Small intestine (tissue), 16 donors: ENCODE measurements at places on chromosomes 2 and 18. TPM values are rescaled to one million over a fixed set of nuclear protein-coding genes. Genes with fewer than 3 reads are reported as not detected.

The CHRNA1 gene
- polyA plus RNA-seq = not detected

DNA sequence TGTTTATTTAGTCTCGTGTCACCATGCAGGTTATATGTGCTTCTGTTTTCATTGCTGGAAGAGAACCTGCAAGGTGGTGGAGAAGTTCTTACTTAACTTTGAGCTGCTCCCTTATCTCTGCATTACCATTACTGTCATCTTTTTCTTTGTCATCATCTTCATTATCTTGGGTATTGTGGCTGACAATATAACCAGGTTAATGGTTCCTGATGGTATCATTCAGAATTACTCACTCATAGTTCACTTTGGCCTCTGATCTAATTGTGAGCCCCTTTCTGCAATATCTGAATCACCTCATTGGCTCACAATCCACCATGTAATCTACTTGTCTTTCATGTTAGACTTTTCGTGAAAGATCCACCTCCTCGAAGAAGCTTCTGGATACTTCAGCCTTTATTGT is 5.0 kb downstream of the CD28 start:
- no peak for DNase-seq
- H3K27ac ChIP-seq = no peak overlapping the region
- H3K4me1 ChIP-seq = peaks cover 5% of the 10 kb centered on the region
- H3K36me3 ChIP-seq = no peaks in the 10 kb centered on the region
- no peaks in the 10 kb centered on the region for H3K27me3 ChIP-seq
- H3K4me3 ChIP-seq = no peak overlapping the region

GRCh38 chr2:26126074-26126473 is 46.8 kb upstream of the GAREM2 start:
- no peak overlapping the region for H3K27ac ChIP-seq
- no peaks in the 10 kb centered on the region for H3K4me1 ChIP-seq
- H3K36me3 ChIP-seq = peaks cover 23% of the 10 kb centered on the region
- no peak overlapping the region for H3K4me3 ChIP-seq

- no peaks in the 10 kb centered on the region for H3K36me3 ChIP-seq
- no peak overlapping the region for H3K27ac ChIP-seq
- H3K4me3 ChIP-seq = no peak overlapping the region
- no peak for DNase-seq
Measured at GRCh38 chr18:50307400-50307737, 19.9 kb upstream of the CXXC1 start.

- no peaks in the 10 kb centered on the region for H3K27me3 ChIP-seq
- H3K4me1 ChIP-seq = peaks cover 33% of the 10 kb centered on the region
- no peak overlapping the region for H3K27ac ChIP-seq
- H3K36me3 ChIP-seq = no peaks in the 10 kb centered on the region
- H3K4me3 ChIP-seq = no peak overlapping the region
- DNase-seq = no peak
Measured at GRCh38 chr2:143702931-143703330, 573.7 kb downstream of the ARHGAP15 start.

- no peak for DNase-seq
- no peaks in the 10 kb centered on the region for H3K36me3 ChIP-seq
- H3K4me1 ChIP-seq = no peaks in the 10 kb centered on the region
- H3K27me3 ChIP-seq = no peaks in the 10 kb centered on the region
Measured at GRCh38 chr2:240300261-240300821, 135.1 kb upstream of the GPC1 start.

DNA sequence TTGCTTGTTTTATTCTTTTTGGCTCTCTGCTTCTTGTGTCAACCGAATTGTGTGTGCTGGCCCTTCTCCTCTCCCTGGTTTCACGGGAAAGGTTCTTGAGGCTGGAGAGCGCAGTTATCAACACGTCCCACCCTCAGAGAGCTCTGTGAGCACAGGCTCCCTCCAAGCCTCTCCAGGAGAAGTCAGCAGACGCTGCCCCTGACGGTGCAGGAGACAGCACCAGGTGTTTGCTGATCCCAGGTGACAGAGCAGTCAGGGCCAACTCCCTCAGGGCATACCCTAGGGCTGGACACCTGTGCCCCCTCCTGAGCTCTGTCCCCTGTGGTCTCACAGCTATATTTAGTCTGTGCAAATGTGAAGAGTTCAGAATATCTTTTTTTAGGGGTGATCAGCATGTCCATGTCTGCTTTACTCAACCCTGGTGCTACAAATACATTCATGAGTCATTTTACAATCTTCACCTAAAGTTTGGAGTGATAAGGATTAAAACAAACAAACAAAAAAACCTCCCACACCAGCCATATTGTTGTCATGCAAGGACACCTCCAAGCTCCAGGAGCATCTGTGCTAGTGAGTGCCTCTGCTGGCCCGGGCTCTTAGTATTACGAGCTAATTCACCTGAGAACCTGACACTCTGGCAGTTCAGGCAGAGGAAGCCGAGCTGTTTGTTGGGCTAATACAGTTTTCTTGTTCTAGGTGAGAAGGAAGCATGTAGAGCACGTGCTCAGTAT is 65.9 kb upstream of the TMEM200C start:
- DNase-seq = no peak
- no peak overlapping the region for H3K27ac ChIP-seq
- H3K27me3 ChIP-seq = no peaks in the 10 kb centered on the region
- H3K36me3 ChIP-seq = no peaks in the 10 kb centered on the region
- no peak overlapping the region for H3K4me3 ChIP-seq
- H3K4me1 ChIP-seq = no peaks in the 10 kb centered on the region

DNA sequence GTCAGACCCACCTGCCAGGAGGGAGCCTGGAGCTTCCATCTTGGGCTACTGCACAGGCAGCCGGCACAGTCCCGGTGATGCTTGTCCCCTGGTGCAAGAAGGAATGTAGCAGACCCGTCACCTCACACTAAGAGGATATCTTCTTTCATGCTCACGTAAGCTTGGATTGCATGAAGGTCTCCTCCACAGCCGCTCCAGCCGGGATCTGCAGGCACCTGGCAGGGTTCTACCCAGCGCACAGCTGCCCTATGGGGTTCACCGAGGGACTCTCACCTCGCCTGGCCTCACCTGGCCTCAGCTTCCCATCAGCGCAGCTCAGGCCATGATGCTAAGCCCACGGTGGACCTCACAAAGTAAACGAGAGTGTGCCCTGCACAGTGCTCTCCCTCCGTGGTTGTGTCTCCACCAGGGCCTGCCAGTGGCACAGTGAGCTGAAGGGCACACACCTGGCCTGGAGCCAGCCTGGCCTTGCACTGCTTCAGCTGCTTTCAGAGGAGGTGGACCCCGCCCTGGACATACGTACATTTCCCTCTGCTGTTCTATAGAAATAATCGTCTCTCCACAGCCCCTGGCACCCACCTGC is 239.1 kb downstream of the SEPTIN10 start:
- DNase-seq = no peak
- H3K27me3 ChIP-seq = peaks cover 7% of the 10 kb centered on the region
- H3K4me1 ChIP-seq = no peaks in the 10 kb centered on the region
- no peak overlapping the region for H3K27ac ChIP-seq
- no peak overlapping the region for H3K4me3 ChIP-seq

DNA sequence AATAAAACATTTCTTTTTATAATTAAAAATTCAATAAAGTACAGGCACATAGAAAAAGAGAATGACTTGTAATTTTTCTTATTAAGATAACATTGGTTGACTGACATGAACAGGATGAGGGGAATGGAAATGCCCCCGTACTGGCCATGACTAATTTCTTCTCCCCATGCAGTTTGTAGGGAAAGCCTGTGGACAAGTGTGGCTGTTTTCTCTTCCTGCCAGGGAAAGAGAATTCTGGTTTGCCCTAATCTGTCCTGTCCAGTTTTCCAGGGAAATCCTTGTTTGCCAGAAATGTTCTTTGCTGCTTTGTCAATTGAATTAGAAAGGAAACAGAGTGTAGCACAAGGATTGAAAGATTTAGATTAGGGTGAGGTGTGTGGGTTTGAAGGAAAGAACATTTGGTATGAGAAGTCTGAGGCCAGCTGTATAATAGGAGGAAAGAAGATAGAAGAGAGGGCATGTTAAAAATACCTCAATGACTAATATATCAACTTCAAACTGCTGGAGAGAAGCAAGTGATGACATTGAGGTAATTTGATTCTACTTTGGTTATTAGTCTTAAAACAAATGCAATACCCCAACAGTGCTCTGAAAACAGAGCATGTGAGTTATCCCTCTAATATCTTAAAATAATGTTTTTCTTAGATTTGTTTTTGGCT is 593.9 kb upstream of the ZNF804A start:
- H3K4me3 ChIP-seq = no peak overlapping the region
- H3K27me3 ChIP-seq = no peaks in the 10 kb centered on the region
- DNase-seq = no peak
- H3K27ac ChIP-seq = no peak overlapping the region

DNA sequence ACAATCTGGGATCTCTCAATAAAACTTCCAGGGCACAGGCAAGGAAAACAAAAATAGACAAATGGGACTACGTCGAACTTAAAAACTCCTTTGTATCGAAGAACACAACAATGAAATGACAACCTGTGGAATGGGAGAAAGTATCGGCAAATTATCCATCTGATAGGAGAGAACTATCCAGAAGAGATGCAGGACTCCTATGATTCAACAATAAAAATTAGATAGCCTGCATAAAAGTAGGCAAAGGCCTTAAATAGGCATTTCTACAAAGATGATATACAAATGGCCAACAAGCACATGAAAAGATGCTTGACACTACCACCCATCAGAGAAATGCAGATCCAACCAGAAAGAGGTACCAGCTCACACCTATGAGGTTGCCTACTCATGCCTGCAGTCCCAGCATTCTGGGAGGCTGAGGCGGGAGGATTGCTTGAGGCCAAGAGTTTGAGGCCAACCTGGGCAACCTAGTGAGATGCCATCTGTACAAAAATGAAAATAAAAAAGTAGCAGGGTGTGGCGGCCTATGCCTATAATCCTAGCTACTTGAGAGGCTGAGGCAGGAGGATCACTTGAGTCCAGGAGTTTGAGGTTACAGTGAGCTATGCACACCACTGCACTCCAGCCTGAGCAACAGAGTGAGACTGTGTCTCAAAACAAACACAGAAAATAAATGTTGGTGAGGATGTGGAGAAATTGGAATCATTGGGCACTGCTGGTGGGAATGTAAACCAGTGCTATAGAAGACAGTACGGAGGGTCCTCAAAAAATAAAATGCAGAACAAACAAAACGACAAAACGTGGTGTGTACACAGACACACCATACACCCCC is 21.6 kb downstream of the TWIST2 start:
- no peak overlapping the region for H3K27ac ChIP-seq
- no peaks in the 10 kb centered on the region for H3K36me3 ChIP-seq
- DNase-seq = no peak
- no peak overlapping the region for H3K4me3 ChIP-seq
- H3K4me1 ChIP-seq = no peaks in the 10 kb centered on the region

The KCNJ13 gene
- polyA plus RNA-seq = 30.7 TPM

The SERPINB4 gene
- not detected for polyA plus RNA-seq

DNA sequence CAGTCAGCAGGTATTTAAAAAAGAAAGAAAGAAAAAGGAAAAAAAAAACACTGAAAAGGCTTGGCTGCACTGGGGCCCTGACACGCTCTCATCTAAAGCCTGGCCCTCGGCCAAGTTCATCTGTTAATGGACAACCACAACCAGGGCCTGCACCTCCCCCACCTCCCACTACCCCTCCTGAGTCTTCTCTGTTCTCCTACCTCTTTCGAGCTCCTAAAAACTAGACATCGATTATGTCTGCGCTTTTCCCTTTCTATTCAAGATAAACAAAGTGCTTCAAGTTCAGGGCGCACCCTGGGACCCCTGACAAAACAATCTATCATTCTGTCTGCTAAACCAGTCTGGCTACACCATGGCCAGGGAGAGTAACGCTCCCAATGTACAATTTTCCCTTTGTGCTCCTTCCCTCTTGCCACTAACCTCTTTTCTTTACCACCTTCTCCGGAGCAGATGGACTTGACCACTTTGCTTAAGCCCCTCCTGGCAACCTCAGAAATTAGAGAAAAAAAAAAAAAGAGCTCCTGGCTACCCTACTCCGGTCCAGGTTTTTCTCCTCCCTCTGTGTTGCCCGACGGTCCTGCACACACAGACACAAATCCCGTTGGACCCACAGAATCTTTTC is 22.7 kb downstream of the BCL11A start:
- H3K36me3 ChIP-seq = peaks cover 2% of the 10 kb centered on the region
- H3K27me3 ChIP-seq = no peaks in the 10 kb centered on the region
- H3K4me1 ChIP-seq = no peaks in the 10 kb centered on the region
- DNase-seq = peak; percentile 93
- peak overlapping the region; percentile 50 for H3K27ac ChIP-seq
- peak overlapping the region; percentile 15 for H3K4me3 ChIP-seq

GRCh38 chr2:234630801-234631261 is 133.9 kb upstream of the ARL4C start:
- H3K36me3 ChIP-seq = no peaks in the 10 kb centered on the region
- no peak overlapping the region for H3K4me3 ChIP-seq
- DNase-seq = no peak
- no peak overlapping the region for H3K27ac ChIP-seq

DNA sequence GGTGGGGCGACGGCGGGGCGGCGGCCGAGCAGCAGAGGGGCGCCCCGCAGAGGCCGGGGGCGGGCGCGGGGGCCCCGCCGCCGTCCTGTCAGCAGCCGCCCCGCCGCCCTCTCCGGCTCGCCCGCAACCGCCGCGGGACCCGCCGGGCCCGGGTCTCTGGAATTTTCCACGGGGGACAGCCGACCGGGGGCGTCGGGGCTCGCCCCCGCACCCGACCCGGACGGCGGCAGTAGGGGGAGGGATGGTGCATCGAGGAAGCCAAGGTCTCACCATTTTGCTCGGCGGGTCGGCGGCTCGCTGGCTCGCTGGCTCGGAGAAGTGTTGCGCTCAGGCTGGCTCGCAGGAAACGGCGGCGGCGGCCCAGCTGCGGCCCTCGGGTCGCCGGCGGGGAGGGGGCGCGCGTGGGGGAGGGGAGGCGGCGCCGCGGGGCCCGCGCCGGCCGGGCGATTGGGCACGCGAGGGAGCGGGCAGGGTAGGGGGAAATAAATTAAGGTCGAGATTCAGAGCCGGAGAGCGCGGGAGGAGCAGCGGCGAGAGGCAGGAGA is 405 bp downstream of the PPP3R1 start:
- no peaks in the 10 kb centered on the region for H3K36me3 ChIP-seq
- peaks cover 15% of the 10 kb centered on the region for H3K4me1 ChIP-seq
- H3K4me3 ChIP-seq = peak overlapping the region; percentile 98

DNA sequence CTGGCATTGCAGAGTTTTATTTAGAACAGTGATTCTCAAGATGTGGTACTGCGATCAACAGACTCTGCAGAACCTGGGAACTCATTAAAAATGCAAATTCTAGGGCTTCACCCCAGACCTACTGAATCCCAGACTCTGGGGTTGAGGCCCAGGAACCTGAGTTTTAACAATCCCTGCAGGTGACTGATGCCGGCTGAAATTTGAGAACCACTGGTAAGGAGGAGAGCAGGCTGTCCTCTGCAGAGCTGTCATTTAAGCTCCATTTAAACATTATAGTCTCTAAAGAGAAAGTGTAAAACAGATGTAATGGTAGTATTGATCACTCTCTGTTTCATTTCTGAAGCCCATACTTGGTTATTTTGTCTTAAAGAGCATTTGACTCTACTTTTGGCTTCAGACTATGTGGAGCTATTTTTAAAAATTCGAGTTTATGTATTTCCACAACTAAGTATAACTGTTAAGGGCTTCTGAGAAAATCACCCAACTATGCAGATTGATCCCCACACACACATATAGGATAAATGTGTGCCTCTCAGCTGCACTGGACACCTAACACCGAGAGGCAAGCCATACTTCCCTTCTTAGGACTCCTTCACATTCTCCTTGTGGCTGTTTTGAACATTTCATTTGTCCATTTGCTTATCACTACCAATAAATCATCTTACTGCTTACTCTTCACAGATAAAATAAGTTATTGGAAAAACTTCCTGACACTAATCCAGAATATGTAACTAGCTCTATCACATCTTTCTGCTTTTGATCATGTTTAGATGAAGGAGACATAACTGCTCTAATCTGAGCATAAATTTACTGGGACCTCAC is 487.5 kb downstream of the DLGAP1 start:
- DNase-seq = no peak
- no peaks in the 10 kb centered on the region for H3K36me3 ChIP-seq
- no peaks in the 10 kb centered on the region for H3K27me3 ChIP-seq
- no peak overlapping the region for H3K27ac ChIP-seq
- no peak overlapping the region for H3K4me3 ChIP-seq
- no peaks in the 10 kb centered on the region for H3K4me1 ChIP-seq
